ENCODE measurements at places on chromosomes 4 and X.
A peak's percentile ranks its signal among the peaks of the same experiment; 100 is the strongest.

DNA sequence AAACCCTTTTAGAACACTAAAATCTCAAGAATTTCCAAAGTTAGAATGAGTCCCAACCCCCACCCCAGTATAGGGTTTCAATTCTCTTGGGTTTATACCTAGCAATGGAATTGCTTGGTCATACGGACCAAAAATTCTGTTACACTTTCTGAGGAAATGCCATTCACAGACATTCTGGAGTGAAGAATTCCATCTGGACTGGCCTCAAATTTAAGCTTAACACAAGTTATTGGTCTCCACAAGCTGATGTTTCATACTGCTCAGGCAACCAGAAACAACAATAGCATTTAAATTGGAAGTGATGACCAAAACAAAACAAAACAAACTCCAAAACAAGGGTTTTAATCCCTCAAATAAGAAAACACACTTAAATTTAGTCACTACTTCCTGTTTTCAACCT, 51.1 kb downstream of the GPC4 start:
- DNase-seq = no peak

DNA sequence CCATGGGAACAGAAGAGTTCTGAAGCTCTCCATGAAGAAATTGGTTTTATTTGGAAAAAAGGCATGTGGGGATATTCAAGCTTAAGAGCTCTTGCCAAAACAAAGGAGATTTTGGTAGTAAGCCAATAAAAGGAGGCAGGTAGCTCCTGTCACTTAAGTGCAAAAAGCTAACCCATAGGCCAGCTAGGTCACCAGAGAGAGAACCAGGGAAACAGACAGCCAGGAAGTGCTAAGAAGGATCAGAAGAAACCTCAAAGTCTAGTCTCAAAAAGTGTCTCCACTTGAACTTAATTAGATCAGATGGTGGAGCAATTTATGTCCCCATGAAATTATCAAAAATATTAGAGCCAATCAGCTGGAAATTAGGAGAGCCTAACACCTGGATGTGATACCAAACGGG, 49.2 kb downstream of the CD40LG start:
- DNase-seq = no peak

GRCh38 chr4:75514949-75515612, 808 bp downstream of the THAP6 start:
- DNase-seq = peak; percentile 24

DNA sequence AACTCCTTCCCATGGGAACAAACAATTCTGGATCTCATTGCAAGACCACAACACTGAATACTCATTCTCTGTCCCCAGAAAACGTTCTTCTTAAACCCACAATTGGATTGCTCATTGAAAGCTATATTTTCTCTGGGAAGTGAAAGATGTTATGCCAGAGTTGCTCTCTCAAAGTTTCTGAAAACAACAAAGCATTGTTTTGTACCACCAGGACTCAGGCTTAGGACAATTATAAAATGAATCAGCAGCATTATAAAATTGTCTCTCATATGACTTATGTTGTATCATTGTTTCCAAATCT, 26.5 kb downstream of the TFDP3 start:
- DNase-seq = no peak

DNA sequence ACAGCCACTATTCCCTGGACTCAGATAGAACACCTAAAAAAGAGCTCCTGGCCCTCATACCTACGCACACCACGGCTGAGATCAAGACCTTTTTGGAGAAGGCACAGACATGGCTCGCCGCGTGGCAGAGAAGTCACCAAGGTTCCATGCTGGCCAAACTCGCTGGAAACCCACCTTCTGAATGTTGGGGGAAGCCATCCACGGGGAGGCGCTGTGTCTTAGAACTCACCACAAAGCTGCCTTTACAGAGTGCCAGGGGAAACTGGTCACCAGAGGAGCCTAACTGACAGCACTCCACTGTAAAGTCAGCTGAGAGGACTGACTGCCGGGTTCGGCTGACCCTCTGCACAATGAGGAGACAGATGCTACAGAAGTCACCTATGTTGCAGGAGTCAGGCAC, 97.9 kb downstream of the NEUROG2 start:
- no peak for DNase-seq

DNA sequence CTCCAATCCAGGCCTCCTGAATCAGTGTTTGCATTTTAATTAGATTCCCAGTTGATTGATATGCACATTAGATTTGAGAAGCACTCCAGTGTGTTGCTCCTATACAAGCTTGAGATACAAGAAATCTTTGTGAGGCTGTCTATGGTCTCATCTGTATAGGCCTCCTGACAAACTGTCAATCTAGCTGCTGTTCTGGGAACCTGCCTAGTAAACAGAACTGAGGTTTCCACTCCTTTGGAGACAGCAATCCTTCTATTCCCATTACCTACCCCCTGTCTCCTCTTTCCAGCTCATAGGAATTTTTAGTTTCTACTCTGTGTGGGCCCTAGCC, 306.1 kb upstream of the EMCN start:
- no peak for DNase-seq

DNA sequence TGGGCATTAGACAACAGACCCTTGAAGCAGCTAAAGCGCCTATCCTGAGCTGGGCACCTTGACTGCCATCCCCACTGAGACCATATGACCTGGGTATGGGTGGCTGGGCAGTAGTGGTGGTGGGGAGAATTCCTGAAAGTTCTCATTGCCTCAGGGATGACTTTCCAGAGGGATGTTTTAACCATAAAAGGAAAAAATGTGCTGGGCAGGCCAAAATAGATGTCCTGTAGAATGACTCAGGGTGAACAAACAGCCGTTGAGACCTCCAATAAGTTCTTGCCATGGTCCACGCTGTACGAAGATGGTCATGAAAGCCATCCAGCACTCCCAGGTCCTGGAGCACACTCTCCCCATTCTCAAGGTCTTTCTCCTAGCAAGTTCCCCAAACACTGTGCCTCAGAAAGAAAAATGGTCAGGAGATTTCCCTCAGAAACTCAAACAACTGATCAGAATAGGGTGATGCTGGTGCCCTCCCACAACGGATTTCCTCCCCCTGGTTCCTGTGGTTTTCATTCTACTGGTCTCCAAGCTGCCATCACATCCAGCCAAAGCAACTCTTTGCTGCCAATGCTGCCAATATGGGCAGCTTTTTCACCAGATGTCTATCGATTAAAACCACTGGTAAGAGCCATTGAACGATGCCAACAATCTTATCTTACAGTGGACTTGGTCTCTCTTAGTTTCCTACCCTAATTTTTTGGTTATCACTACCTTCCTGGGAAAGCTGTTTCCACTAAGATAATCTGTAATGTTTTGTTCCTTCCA, 11.2 kb downstream of the CDKN2AIP start:
- DNase-seq = no peak

DNA sequence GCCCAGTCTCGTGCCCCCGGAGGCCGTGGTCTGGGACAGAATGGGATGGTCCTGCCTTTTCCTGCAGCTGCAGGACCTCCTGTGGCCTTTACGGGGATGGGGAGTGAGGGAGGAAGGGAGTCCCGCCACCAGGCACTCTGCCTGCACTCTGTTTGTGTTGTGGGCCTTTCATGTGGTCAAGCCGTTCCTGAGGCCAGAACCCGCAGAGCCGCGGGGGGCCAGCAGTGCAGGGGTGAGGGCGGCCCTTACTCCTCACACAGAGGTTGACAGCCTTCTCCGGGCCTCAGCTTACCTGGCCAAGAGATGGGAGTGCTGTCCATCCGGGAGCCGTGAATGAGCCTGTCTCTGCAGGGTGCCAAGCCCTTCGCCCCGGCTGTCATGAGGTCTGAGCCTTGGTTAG, 230.7 kb downstream of the AFAP1 start:
- DNase-seq = no peak

- DNase-seq = no peak
Observed at GRCh38 chr4:4791299-4792111, 68.0 kb upstream of the MSX1 start.

- DNase-seq = no peak
Observed at GRCh38 chr4:78863254-78863869, 75.9 kb downstream of the PAQR3 start.

- peak; percentile 35 for DNase-seq
Observed at GRCh38 chrX:68196939-68197791, 236.1 kb downstream of the OPHN1 start.

- DNase-seq = no peak
Observed at GRCh38 chr4:14384824-14385223, 617.5 kb upstream of the CPEB2 start.

DNA sequence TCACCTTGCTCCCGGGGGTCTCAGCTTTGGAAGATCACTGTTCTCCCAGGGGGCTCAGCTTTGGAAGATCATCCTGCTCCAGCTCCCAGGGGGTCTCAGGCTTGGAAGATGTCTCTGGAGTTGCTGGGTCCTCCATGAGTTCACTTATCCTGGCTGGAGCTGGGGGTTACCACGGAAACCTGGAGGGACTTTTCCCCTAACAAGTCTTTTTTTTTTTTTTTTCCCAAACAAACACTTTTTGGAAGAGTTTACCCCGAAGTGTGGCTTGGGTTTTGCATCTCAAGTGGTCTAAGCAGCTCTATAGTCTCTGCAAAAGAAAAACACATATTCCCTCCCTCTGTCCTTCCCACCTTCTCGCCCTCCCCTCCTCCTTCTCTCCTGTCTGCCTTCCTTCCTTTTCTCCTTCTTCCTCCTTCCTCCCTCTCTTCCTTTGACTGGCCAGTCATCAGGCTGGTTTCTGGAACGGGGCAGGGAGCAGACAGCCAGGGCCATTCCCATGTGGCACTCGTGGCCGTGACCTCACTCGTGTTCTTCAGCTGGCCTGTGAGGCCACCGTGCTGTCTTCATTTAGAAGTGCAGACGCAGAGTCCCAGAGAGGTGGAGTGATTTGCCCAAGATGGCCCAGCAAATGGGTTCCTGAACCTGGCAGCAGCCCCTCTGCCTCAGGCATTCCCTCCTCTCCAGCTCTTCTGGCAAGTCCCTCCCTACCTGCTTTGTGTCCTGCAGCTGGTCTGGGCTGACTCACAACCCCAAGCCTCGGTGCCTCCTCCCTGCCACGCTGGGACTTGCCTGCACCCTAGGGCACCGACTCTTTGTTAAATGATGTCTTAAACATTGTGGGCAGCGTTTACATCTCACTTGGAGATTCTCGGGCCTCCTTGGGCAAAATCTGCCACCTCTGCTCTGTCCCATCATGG, 25.9 kb upstream of the HMX1 start:
- no peak for DNase-seq

DNA sequence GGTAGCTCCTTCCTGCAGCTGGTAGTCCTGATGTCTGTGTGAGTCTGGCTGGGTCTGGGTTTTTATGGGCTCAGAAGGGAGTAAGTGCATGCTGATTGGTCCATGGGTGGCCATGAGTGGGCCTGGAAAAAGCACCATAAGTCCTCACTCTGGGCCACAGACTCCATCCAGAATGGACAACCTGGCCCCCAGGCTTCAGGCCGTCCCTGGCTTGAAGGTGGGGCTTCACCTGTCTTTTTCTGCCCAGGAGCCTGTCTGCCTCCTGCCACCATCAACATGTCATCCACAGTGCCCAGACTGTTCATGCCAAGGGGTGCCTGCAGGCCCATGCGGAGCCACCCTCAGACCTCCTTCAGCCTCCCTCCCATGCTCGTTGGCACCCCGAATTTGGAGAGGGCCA, 620.0 kb downstream of the RAPGEF2 start:
- DNase-seq = no peak

DNA sequence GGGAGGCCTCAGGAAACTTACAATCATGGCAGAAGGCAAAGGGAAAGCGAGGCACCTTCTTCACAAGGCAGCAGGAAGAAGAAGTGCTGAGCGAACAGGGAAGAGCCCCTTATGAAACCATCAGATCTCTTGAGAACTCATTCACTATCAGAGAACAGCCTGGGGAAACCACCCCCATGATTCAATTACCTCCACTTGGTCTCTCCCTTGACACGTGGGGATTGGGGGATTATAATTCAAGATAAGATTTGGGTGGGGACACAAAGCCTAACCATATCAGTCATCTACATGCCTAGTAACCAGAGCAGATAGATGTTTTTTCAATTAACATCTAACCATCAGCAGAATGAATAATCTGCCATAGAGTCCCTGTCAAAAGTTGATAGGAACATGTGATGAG, 30.4 kb downstream of the FAM13A start:
- no peak for DNase-seq

- no peak for DNase-seq
Observed at GRCh38 chrX:19785647-19786046, 101.8 kb downstream of the SH3KBP1 start.

DNA sequence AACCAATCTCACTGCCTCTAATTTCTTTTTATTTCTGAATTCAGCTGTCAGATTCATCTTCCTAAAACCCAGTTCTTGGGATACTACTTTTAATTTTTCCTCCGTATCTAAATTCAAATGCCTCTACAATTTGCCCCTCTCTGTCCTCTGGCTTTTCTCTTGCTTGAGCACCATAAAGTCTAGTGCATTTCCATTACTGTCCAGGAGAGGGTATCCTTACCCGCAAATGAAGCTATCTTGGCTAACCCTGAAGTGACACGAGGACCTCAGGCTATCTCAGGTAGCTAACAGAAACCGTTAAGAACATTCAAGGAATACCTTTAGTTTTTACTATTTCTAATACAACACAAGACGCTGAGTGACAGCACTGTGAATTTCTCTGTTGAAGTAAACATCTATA, 49.4 kb upstream of the PRR32 start:
- DNase-seq = peak; percentile 18

DNA sequence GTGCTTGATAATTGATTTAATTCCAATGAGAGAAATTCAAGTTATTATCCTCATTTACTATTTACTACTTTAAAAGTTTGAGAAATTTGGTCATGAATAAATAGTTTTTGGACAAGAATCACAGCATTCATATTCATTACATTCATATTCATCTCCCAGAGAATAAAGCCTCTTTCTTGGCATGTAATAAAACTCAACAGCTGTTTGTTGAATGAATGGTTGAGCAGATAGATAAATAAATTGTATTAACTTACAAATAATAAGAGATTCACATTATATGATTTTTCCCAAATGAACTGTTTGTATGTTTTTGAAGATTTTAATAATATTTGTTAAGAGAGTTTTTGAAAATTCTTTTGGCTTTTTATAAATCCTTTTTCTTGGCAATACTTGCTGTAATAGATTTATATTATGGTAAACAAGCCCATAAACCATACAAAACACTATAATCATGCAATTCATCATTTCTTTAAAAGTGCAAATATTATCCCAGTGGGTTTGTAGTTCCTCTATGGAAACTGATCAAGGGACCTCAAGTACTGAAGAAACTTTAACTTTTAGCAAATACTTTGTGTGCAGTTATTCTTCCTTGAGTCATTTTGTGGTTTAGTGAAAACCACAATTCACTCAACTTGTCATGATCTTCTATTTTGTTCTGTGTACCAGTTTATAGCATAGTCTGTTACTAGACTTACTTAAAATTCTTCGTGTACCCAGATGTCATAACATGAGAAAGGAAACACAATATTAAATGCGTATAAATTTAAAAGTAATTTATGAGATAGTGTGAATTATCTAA, 371.8 kb downstream of the ADGRL3 start:
- DNase-seq = no peak

DNA sequence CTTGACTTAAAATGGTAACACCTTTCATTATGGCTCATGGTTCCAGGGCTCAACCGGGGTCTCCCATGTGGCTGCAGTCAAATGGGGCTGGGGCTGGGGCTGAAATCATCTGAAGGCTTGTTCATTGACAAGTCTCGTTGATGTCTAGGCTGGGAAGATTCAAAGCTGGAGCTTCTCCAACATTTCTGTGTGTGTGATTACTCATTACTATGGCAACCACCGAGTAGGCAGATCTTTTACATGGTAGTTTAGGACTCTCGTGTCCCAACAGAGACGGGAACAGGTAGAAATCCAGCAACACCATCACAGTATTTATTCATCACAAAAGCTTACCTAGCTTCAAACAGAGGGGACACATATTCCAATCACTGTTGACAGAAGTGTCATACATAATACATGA, 7.8 kb downstream of the YTHDC1 start:
- DNase-seq = no peak

- DNase-seq = peak; percentile 93
Observed at GRCh38 chr4:73069338-73070073, at the start of gene COX18. Gene COX18 (minus strand): TSS chr4:73069716. CDS start chr4:73069649, 67 bp downstream.

Data from GM10248 (cell line).